ENCODE measurements at places on chromosomes 12 and 14.

DNA sequence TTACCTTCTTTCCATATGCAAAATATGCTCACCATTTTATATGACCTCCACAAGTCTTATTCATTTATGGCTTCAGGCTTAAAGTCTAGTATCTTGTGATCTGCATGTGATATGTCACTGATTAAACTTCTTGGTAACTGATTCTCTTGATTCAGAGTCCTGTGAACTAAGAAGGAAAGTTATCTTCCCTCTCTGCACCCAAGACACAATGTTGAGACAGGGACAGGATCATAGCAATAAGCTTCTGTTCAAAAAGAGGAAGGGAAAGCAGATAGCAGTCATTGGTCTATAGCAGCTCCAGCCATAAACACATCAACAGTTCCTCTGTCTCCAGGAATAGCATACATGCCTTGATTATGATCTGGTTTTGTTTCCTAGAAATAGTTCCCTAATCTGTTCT is 103.1 kb downstream of the UNC79 start:
- DNase-seq, result peak; percentile 63

DNA sequence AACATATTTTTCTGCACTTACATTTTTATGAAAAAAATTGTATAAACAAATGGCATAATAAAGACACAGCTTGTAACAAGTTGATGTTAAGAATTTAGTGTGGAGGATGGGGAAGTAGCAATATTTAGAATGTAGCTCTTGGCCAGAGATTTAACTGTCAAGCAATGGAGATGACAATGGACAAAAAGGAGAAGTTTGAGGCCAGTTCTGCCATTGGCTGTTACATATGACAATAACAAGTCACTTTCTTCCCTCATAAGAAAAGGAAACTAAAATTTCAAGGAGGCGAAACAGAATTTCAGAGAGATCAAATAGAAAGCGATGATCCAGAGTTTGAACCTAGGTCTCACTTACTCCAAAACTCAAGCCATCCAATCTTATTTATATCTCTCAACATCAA is 122.8 kb upstream of the CCDC175 start:
- peak; percentile 43 for DNase-seq

DNA sequence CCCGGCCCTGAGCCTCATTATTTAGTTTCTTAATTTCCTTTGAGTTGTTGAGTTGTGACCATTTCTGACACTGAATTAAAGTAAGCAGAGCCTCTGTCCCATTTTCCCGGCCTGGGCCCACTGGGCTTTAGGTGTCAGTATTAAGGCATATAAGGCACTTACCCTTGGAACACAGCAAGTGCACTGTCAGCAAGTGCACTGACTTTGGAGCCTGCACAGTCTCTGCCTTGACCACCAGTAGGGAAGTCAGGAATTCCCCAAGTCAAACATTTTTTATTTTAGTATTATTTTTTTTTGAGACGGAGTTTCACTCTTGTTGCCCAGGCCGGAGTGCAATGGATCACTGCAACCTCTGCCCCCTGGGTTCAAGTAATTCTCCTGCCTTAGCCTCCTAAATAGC is 56.6 kb downstream of the MAX start:
- no peak for DNase-seq

GRCh38 chr12:87227162-87227561 is 802.0 kb downstream of the C12orf50 start:
- DNase-seq, result no peak

GRCh38 chr14:104201063-104201462 is 62.7 kb downstream of the KIF26A start:
- DNase-seq, result no peak

DNA sequence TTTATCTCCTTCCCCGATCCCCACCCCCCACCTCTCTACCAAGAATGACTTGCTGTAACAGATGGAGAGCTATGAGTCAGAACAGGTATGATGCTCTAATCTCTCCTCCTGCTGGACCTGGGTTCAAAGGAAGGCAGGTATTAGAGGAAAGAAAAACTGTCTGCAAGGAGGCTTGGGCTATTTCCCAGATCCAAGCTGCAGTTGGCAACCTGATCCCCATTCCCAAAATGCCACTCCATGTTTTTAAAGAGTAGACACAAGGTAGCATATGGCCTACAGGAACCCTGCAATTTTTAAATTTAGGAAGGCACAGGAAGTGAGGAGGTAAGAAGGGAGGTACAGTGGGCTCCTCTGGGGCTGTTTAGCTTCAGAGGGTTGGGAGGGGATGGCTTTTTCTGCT is 33.0 kb downstream of the SRRM4 start:
- no peak for DNase-seq
